ENCODE measurements at places on chromosomes 6 and 20.

DNA sequence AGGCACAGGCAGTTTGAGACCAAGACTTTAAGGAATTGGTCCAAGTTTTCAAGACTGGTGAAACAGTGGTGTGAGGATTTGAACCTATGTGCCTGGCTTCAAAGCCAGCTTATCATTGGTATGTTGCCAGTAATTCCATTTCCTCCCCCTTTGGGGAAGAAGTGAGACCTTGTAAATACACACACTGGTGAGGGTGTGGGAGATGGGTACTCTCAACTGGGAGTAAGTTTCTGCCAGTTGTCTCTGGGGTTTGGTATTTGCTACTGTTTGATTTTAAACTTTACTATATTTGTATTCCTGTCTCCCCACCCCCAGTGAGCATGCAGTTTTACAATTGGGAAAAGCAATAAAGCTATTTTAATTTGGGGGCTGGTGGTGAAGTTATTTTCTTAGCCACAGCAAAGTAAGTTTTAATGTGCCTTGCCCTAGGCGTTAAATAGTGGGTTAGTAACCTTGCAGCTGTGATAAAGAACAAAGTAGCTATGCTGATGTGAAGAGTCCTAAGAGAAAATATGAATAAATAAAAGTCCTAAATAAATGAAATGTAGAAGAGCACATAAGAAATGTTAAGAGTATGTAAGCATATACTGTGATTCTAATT, 31.0 kb downstream of the SNX9 start:
- DNase-seq, result no peak

DNA sequence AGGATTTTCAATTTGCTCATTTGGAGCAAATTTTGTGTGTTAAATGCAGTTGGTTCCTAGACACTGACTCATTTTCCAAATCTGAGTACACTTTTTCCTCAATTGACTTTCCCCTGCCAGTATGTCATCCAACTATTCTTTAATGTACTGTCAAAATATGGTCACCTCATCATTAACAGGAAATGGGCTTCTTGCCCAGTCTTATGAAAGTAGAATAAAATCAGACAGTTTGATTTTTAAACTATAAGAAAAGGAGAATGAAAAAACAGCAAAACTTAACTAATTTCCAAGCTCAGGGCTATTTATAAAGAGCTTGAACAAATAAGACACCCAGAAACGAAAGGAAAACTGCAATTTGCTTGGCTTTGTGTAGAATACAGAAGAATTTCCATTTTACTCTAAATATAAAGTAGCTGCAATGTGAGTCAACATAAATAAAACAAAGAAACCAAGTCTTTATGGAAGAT, 43.7 kb upstream of the RAB23 start:
- no peak for DNase-seq

GRCh38 chr6:140684776-140685550, 1310.5 kb upstream of the CITED2 start:
- DNase-seq, result no peak

DNA sequence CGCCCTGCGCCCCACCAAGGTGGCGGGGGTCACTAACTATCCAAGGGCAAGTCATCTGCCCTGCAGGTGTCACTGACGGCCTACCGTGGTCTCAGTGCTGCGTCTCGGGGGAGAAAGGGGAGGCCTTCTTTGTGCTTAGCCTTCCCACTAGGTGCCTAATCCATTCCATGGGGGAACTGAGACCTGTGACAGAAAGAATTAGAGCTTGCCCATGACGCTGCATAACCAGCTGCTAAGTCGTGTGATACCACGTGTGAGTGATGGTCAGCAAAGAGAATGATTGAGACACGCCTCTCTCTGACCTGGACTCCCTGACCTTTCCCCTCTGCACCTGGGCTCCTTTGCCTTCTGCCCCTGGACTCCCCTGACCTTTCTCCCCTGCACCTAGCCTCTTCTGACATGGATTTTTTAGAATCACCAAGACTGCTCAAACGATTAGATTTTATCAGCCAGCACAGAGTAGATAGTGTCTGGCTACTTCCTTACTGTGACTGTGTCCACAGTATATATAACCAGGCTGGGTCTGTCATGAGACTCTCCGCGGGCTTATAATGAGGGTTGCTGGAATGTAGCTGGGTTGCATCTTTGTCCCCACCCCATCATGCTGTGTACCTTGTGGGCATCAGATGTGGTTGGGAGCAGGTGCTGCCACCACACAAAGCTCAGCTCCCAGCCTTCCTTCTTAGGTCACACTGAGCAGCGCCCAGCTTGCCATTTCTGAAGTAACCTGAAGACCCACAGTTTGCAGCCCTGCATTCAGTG, 140.6 kb downstream of the TMEM242 start:
- DNase-seq, result no peak

GRCh38 chr6:150661216-150662007, 61.7 kb downstream of the PLEKHG1 start:
- no peak for DNase-seq

DNA sequence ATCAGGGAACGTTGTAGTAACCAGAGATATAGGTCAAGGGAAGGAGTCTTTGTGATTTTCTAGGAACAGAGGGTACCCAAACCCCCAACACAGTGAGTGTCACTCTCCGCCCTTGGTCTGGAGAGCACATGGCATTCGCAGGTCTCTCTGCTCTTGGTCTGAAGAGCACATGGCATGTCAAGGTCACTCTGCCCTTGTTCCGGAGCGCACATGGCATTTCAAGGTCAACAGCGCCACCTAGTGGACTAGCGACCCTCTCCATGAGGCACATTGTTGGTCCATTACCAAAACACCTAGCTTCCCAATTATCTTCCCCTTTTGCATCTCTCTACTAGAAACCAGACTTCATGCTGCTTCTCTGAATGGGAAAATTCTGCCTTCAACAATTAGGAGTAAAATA, 260.0 kb downstream of the C6orf118 start:
- no peak for DNase-seq

GRCh38 chr6:121523628-121524027, 88.2 kb downstream of the GJA1 start:
- DNase-seq, result no peak

GRCh38 chr20:37179683-37180524, 556 bp upstream of the MROH8 start:
- no peak for DNase-seq

- no peak for DNase-seq
Measured at GRCh38 chr6:45974596-45974995, 41.1 kb downstream of the CLIC5 start.

- DNase-seq, result no peak
Measured at GRCh38 chr6:33217246-33217645, 8.9 kb downstream of the RING1 start.

- no peak for DNase-seq
Measured at GRCh38 chr20:40010483-40010882, 678.6 kb downstream of the MAFB start.

GRCh38 chr6:22152841-22153240, 144.0 kb downstream of the PRL start:
- DNase-seq, result no peak

GRCh38 chr6:146550911-146551310, 7.3 kb downstream of the RAB32 start:
- no peak for DNase-seq

- DNase-seq, result no peak
Measured at GRCh38 chr20:5078399-5078958, 41.3 kb downstream of the PCNA start.

DNA sequence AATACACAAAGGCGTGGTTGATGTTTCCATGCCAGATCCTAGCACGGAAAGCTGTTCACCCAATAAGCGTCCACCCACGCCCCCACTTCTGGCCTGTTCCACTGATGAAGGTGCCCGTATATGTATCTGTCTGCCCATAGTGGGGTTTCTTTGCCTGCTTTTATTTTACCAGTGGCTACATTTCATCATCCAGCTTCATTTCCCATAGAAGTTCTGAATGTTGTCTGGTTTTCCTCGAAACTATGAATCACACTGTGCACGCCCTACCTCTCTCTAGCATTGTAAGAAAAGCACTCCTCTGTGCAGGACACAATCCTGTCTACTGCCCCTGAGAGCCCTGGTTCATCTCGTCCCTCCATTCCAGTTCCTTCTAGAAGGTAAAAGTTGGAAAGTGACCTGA, 8.8 kb upstream of the CD93 start:
- no peak for DNase-seq

- DNase-seq, result no peak
Measured at GRCh38 chr20:44600758-44601201, 18.4 kb downstream of the PKIG start.

DNA sequence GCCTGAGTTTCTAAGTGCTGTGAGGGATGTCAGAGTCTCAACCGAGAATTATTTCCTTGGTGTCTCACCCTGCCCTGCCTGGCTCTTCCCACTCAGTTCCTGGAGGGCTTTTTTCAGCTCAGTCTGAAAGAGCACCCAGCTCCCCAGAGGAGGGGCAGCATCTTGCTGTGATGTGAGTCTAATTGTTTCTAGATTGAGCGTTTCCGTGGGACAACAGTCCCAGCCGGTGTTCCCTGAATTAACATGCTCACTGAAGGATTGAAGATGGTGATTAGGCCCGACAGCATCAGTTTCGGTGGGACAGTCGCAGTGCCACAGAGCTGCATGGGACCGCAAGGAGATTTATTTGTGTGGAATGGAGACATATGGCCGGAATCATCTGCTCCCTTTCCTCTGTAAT, 587.6 kb downstream of the DHX35 start:
- DNase-seq, result no peak

DNA sequence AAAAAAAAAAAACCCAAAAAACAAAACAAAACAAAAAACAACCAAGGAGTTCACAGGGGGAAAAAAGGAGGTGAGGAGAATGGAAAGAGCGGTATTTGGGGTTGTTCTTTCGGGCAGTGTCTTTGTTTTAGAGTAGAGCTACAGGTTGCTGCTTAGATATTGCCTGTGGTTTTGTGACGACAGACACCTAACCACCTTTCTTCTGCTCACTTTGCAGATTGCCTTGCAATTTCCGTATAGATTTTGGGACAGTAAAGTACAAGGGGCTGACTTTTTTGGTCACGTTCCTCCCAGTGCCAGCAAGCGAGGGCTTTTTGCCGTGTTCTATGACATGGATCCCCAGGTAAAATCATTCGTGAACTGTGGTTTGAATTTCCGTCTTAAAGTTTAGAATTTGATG, 50.9 kb downstream of the DEK start:
- no peak for DNase-seq

GRCh38 chr6:1586256-1586655, 23.5 kb upstream of the FOXC1 start:
- no peak for DNase-seq

GRCh38 chr6:138099832-138100231, 7.4 kb downstream of the PERP start:
- no peak for DNase-seq

Measured in NCI-H526 (cell line).